ENCODE measurements at places on chromosomes 4 and X. TPM values are rescaled to one million over a fixed set of nuclear protein-coding genes. Genes with fewer than 3 reads are reported as not detected.

DNA sequence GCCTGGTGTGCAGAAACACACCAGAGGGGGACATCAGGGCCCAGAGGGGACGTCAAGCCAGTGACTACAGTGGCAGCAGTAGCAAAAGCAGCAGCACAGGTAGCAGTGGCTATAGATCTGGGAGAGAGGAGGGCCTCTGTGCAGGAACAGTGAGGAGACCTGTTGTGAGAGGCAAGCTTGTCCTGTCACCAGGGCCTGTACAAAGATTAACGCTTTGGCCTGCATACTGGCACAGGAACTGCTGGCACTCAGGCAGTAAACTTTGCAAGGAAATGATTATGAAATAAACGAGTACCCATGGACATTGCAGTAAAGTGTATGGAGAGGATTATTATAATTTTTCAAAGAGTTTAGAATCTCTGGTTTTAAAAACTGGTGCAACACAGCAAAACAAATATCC lies 5.5 kb upstream of the PHF8 start:
- DNase-seq = no peak

GRCh38 chr4:87560802-87561201 lies 31.6 kb upstream of the SPARCL1 start:
- no peak for DNase-seq

Gene SLC2A9
- total RNA-seq = 1.5 TPM

Gene ELK1
- 14.1 TPM for total RNA-seq

Data from natural killer cell (primary cell).